Activated T-helper 1 cell treated with anti-CD3 and anti-CD28 coated beads, Interleukin-2, amount 50 U/mL, for 16 hours (primary cell): ENCODE measurements at places on chromosomes 3 and 15.

GRCh38 chr3:141485641-141486495 is 959 bp upstream of the RASA2 start:
- DNase-seq = no peak

DNA sequence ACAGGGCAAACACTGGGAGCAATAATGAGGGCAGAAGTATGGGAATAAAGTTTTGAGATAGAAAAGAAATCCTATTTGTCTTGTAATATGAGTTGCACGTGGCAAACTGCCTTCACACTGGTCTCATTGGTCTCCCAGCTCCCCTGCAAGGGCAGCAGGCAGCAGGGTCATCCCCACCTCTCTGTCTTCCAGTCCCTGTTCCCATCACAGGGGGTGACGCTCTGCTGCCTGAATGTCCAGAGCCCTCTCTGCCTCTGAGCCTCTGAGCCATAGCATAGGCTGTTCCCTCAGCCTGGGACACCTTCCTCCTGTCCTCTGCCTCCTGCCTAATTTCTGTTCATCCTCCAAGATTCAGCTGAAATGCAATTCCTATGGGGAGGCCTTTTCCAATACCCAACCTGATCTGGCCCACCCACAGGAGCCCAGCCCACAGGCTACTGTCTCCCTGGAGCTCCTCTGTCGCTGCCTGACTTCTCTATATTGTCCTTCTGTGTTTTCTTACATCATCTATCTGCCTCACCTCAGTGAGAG is 12.1 kb upstream of the SKOR1 start:
- DNase-seq = no peak

DNA sequence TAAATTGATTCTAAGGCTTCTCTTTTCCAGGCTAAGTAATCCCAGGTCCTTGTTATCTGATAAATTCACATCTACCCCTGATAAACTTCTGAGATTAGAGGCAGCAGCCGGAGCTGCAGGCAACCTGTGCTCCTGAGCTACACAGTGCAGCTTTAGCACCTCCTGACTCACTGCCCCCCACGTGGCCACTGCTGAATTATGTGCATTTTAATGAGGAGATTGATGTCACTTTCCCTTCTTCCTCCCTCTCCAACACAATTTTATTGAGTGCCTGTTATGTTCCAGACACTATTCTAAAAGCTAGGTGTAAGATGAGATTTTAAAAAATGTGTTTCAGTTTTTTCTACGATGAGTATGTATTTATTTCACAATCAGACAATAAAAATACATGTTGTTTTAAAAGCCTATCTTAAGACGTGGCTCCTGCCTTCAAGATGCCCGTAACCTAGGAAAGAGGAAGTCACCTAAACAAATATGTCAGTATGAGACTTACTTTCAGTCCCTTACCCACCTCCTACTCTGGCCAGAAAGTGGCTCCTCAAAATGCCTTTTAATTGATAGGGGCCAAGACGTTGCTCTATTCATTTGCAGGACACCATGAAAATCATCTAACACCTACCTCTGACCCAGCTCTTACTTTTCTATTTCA is 161.5 kb upstream of the PFN2 start:
- no peak for DNase-seq

GRCh38 chr15:90594301-90594738 is 64.6 kb downstream of the CRTC3 start:
- DNase-seq = peak; percentile 64

- DNase-seq = no peak
These were observed 51.6 kb upstream of the DUT start for GRCh38 chr15:48279608-48280007.

DNA sequence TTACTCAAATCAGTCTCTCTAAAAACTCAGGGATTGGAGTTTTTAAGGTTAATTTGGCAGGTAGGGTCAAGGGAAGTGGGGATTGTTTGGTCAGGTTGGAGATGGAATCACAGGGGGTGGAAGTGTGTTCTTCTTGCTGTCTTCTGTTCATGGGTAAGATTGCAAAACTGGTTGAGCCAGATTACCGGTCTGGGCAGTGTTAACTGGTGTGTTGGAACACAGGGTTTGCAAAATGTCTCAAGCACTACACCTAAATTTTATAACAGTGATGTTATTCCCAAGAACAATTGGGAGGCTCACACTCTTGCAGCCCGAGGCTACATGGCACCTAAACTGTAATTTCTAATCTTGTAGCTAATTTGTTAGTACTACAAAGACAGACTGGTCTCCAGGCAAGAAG is 425.4 kb downstream of the PLOD2 start:
- no peak for DNase-seq

- no peak for DNase-seq
These were observed 142.9 kb downstream of the ADAM10 start for GRCh38 chr15:58606577-58607080.

DNA sequence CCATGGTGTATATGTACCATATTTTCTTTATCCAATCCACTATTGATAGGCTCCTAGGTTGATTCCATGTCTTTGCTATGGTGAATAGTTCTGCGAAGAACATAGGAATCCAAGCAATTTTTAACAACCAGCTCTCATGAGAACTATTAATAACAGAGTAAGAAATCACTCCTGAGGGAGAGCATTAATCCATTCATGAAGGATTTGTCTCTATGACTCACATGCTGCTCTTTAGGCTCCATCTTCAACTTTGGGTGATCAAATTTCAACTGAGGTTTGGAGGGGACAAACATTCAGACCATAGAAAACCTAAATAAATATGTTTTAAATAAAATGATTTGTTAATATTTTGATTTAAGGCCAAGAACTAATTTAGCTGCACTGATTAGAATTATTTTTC is 147.4 kb downstream of the NSUN3 start:
- no peak for DNase-seq

- no peak for DNase-seq
These were observed 133.1 kb downstream of the DIPK2A start for GRCh38 chr3:144104679-144105078.

- DNase-seq = no peak
These were observed 59.1 kb downstream of the RGMA start for GRCh38 chr15:93029836-93030429.

GRCh38 chr3:109018828-109019227 is 65.1 kb upstream of the GUCA1C start:
- DNase-seq = no peak

- DNase-seq = no peak
These were observed 180.6 kb downstream of the GREM1 start for GRCh38 chr15:32898414-32898813.

DNA sequence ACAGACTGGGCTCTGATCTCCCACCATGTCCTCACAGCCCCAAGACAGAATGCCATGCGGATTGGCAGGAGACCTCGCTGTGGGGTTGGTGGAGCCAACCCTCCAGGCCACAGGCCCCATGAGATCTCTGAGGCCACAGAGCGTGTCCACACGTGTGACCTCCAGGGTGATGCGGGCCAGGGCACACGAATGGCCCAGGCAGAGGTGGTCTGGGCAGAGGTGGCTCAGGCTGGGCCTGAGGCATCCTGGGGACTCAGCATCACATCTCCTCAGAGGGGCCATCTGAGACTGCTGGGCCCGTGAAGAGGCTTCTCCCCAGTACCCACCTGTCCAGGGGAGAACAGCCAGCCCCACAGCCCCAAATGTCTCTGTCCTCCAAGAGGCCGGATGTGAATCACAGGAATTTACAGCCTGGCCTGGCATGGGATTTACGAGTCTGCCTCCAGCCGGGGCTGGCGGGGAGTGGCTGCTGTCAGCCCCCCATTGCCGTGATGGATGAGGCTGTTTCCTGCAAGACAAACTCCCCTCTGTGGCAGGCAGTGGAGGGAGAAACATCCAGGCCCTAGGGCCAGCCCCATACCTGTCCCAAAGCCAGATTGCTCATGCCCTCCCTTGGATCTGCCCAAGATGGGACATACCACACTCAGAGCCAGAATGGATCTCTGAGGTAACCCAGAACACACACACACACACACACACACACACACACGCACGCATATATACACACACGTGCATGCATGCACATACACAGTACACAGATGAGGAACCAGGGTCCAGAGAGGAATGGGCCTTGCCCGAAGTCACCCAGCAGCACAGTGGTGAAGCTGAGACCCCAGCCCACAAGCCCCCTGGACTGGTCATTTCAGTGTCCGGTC is 208.3 kb downstream of the TBC1D2B start:
- DNase-seq = no peak

DNA sequence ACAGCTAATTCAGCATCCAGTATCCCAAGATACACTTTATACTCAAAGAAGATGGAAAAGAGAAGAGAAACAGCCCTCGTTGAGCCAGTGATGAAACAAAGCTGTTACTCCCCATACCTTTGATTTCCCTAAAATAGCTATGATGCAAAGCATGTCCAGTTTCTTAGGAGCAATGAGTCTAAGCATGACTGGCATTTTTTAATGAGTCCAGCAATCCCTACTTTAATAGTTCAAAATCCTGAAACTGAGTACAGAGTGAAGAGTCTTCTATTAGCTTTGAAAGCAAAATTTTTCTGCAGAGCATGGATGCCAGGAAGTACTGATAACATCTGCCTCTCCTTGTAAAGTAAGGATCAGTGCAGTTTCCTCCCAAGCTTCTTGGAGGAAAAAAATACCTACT is 302.7 kb downstream of the IL5RA start:
- DNase-seq = no peak

- no peak for DNase-seq
These were observed 34.5 kb downstream of the ACAA1 start for GRCh38 chr3:38102444-38102814.

GRCh38 chr15:25683911-25684310 is 179.2 kb downstream of the ATP10A start:
- DNase-seq = no peak

DNA sequence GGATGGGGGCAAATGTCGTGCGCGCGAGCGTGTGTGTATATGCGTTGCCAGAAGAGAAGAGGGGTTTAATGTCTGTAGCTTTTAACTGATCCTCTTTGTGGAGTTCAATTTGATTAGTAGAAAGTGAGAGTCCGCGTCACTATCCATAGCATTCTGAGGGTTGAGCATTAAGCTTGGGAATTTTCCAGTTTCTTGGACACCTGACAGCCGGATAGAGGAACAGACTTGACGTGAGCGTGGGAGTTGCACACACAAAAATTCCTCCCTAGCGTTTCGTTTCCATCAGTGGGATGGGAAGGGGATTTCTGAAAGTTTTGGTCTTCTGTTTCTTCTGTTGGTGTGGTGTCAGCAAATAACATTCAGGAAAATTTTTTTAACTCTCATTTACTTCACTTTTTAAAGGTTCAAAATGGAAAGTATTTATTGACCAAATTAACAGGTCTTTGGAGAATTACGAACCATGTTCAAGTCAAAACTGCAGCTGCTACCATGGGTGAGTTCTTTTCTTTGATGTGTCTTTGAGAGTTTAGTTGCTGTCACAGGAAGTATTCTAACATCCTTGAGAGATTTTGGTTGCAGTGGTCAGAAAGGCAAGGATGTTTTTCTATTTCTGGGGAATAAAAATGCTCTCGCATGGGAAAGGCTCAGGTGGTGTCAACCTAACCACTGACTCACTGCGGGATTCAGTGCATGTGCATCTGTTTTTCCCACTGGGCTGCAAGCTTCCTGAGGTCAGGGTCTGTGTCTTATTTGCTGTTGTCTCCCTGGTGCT is 841 bp downstream of the POGLUT1 start:
- DNase-seq = no peak

- no peak for DNase-seq
These were observed 573.9 kb downstream of the AGBL1 start for GRCh38 chr15:86653344-86654197.

GRCh38 chr3:34078418-34078817 is 280.0 kb downstream of the PDCD6IP start:
- DNase-seq = no peak

DNA sequence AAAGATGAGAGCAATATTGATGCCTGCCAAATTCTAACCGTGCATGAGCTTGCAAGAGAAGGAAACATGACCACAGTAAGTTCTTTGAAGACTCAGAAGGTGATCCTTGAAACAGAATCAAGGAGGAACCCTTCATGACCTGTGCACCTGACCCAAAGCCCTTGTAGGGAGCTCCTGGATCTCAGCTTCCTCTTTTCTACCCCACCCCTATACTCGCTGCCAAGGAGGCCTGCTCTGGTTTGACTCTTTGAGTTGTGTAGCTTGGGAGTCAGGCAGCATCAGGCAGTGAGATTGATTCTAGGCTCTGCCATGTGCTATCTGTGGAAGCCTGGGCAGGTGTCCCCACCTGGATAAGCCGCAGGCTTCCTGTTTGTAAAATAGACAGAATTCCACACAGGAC is 10.6 kb downstream of the TTC21A start:
- no peak for DNase-seq

GRCh38 chr3:147267434-147267833 is 138.9 kb downstream of the ZIC4 start:
- no peak for DNase-seq

DNA sequence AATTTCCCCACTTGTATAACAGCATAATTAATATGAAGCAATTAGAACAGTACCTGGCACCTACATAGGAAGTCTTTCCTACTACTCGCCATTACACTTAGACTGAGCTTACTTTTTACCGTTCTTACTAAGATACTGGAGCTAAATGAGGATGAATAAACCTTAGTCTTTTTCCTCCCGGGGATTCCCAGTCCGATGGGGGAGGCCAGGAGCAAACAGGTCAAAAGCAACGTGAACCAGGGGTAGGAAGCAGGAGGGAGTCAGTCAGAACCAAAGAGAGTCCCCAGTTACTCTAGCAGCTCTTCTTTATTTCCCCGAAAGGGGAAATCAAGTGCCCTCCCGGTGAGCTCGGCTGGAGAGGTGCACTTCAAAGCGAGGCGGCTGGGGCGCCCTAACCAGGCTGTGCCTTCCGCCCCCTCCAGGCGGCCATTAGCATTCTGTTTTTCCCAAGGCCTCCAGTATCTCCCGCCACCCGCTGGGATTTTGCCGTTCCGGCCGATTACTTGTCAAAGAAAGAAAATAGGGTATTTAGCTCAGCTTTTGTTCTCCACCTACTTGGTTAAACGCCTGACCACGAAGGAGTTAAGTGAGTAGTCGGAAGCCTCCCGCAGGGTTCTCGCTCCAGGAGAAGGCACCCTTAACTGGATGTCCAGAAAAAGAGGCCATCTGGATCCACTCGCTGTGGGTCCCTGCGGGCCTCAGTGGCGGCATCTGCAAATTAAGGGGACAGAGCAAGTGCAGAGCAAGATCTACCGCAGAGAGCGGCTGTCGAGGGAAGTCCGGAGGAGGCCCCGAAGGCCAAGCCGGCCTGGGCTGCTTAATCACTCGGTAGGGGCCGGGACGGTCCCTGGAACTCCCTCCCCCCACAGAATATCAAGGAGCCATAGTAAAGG is 6.3 kb upstream of the EOMES start:
- DNase-seq = no peak

GRCh38 chr15:81008312-81008711 is 7.6 kb downstream of the TLNRD1 start:
- DNase-seq = no peak
